Activated CD4-positive, alpha-beta T cell treated with anti-CD3 and anti-CD28 coated beads, Interleukin-2, Interleukin-4, amounts not matched to agents 100 ng/mL and 50 ng/mL, durations not matched to agents 16 hours and 8 hours (primary cell): ENCODE measurements at places on chromosomes 4 and X.

- no peak for DNase-seq
These were observed at the start of gene CXXC4 for GRCh38 chr4:104494822-104495559. TSS of gene CXXC4 (minus strand) at chr4:104494894. CDS start at chr4:104491802, 3,092 bp downstream.

- DNase-seq: no peak
These were observed 140.0 kb downstream of the TBL1X start for GRCh38 chrX:9604908-9605306.

DNA sequence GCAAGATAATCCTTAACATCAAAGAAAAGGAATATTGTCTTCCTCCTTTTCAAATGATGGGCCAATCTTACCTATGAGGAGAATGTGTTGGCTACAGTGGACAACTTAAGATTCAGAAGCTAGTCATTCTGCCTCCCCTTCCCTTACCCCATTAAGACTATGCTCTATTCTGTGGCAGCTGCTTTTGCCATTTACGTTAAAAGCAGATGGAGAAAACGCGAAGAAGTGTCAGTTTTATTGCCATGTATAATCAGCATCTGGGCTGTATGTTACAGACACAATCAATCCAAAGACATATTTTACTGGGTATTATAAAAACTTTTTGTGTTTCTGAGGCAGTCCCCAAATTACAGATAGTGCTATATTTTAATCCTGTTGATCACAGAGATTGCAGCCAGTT is 196.1 kb upstream of the PACRGL start:
- no peak for DNase-seq

GRCh38 chrX:96435378-96436035 is 249.1 kb upstream of the DIAPH2 start:
- no peak for DNase-seq

- no peak for DNase-seq
These were observed 38.9 kb downstream of the ATP8A1 start for GRCh38 chr4:42618023-42618422.
